ENCODE measurements at places on chromosomes 6 and 20. TPM values are rescaled to one million over a fixed set of nuclear protein-coding genes. Genes with fewer than 3 reads are reported as not detected.

The BFSP1 gene
- 10.7 TPM for total RNA-seq

The UBE2J1 gene
- total RNA-seq = 38.4 TPM

DNA sequence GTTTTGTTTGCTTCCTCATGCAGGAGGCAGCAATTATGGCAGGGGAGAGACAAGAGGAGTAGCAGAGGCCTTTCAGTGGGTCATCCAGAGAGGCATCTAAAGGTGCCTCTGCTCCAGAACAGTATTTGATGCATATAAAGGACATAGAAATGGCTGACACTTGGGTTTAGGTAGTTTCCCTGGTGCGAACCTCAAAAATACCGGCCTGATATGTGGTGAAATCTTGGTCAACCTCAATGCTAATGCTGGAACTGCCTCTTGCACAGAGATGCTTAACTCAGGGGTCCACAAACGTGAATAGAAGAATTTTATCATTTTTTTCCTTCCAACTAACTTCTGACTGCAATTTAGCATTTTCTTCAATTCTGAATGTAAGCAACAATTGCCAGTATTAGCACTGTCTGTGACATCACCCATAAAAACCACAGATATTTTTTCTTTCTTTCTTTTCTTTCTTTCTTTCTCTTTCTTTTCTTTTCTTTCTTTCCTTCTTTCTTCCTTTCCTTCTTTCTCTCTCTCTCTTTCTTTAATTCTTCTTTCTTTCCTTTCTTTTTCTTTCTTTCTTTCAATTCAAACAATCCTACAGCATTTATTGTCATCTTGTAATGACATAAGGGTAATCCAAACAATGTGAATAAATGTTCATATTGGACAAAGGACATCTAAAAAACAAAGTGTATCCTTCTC, 180.0 kb upstream of the UST start:
- DNase-seq = no peak

- no peak for DNase-seq
Observed at GRCh38 chr6:114580882-114581281, 238.1 kb upstream of the HS3ST5 start.

The ELOVL2 gene
- total RNA-seq = 30.7 TPM

DNA sequence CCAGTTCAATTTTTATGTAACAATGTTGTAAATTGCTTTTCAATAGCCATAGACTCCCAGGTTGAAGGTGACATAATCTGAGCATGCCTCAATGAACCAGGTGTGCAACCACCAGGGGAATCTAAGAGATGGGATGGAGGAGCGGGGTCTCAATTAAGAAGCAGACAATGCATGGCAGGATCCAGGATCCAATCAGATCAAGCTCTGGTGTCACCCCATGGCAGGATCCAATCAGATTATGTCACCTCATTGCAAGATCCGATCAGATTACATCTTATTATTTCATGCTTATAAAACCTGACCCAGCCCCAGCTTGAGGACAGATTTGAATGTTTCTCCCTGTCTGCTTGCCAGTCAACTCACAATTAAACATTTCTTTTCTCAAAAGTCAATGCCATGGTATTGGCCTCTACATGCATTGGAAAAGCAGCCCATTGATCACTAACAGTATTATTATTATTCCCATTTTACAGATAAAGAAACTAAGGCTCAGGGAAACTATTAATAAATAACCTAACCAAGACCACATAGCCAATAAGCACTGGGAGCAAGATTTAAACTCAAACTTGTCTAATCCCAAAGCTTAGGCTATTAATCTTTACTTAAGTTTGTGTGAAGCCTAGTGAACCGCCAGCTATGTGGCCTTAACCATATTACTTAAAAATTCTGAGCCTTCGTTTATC, 14.3 kb upstream of the SIRT5 start:
- no peak for DNase-seq

- no peak for DNase-seq
Observed at GRCh38 chr20:3107464-3108025, 23.0 kb upstream of the AVP start.

Measured in testis (tissue), 5 donors.